K562 (cell line): ENCODE measurements at places on chromosomes 7 and 10. TPM values are rescaled to one million over a fixed set of nuclear protein-coding genes. Genes with fewer than 3 reads are reported as not detected.
A peak's percentile ranks its signal among the peaks of the same experiment; 100 is the strongest.

- no peak overlapping the region for H3K27ac ChIP-seq
- H3K4me1 ChIP-seq, result no peaks in the 10 kb centered on the region
- H3K36me3 ChIP-seq, result no peaks in the 10 kb centered on the region
- H3K4me3 ChIP-seq, result no peak overlapping the region
These were observed 32.9 kb downstream of the CSTF2T start for GRCh38 chr10:51666456-51666855.

DNA sequence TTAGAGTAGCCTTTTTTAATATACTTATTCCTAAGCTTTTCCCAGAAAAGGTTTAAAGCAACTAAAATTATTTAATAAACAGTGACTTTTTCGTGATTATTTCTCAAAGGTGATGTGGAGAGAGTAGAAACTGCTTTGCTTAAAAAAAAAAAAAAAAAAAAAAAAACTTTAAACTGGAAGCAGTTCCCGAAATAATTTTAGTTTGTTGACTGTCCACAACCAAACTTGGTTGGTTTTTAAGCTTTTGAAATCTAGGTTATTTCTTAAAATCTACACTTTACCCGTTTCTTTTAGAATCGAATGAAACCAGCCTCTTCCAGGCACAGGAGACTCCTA is 7.3 kb downstream of the SKAP2 start:
- H3K27ac ChIP-seq, result no peak overlapping the region
- peaks cover 3% of the 10 kb centered on the region; the same call in 1 of the 2 replicates for H3K4me1 ChIP-seq
- DNase-seq, result no peak
- H3K27me3 ChIP-seq, result peaks cover 10% of the 10 kb centered on the region; the same call in 1 of the 2 replicates
- H3K4me3 ChIP-seq, result no peak overlapping the region
- no peaks in the 10 kb centered on the region for H3K36me3 ChIP-seq

GRCh38 chr10:132548869-132549268 is 11.3 kb downstream of the INPP5A start:
- H3K4me3 ChIP-seq, result no peak overlapping the region
- no peak overlapping the region for H3K27ac ChIP-seq
- H3K4me1 ChIP-seq, result peaks cover 12% of the 10 kb centered on the region

GRCh38 chr7:107079212-107079940 is 34.9 kb downstream of the PRKAR2B start:
- peak; percentile 43 for DNase-seq
- H3K27me3 ChIP-seq, result no peaks in the 10 kb centered on the region
- 0 out of 2 replicates have a peak overlapping the region, but pooled peaks have one; percentile 0 for H3K4me3 ChIP-seq

DNA sequence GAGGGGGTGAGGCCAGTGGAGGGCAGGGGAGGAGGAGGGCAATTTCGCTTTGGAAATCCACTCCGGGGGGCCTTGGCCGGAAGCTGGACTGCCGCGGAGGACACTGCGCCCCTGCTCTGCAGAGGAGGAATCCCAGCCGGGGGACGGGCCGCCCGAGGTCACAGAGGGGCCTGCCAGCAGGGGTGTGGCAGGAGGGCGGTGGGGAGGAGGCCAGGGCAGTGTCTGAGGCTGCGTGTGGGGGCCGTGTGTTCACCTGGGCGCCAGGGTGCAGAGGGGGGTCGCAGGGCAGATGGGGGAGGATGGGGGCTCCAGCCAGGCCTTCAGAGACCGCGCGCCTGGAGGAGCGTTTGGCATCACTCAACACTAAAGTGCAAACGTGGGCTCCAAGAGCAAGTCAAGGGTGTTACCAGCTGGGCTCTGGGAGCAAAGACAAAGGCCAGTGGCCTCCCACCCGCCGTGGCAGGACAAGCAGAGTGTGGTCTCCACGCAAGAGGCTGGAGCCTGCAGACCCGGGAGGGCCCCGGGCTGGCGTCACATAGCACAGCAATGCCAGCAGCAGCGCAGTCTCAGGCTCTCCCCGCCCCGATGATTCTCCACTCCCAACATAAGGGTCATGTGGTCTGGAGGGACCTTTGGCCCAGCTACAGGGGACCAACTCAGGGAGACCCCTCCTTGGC is 45.3 kb upstream of the DNAJB6 start:
- no peak overlapping the region for H3K4me3 ChIP-seq
- no peak overlapping the region for H3K27ac ChIP-seq
- no peaks in the 10 kb centered on the region for H3K36me3 ChIP-seq
- H3K27me3 ChIP-seq, result peaks cover 68% of the 10 kb centered on the region

PODXL gene
- 0.51 and 0.67 TPM in 2 replicates for total RNA-seq

SPDYE16 gene
- total RNA-seq, result 0.13 TPM in 1 of 2 replicates, not detected in the other

- no peaks in the 10 kb centered on the region for H3K36me3 ChIP-seq
- H3K27me3 ChIP-seq, result peaks cover 6% of the 10 kb centered on the region
- H3K4me1 ChIP-seq, result peaks cover 18% of the 10 kb centered on the region
- no peak overlapping the region for H3K27ac ChIP-seq
These were observed 104.7 kb downstream of the LHPP start for GRCh38 chr10:124566222-124566888.

GRCh38 chr10:89540420-89540949 is 5.1 kb upstream of the SLC16A12 start:
- no peak for DNase-seq
- no peak overlapping the region for H3K27ac ChIP-seq
- no peaks in the 10 kb centered on the region for H3K4me1 ChIP-seq
- H3K36me3 ChIP-seq, result no peaks in the 10 kb centered on the region

GRCh38 chr7:31855530-31855929 is 168.5 kb downstream of the PPP1R17 start:
- no peak for DNase-seq
- H3K27me3 ChIP-seq, result no peaks in the 10 kb centered on the region

DNA sequence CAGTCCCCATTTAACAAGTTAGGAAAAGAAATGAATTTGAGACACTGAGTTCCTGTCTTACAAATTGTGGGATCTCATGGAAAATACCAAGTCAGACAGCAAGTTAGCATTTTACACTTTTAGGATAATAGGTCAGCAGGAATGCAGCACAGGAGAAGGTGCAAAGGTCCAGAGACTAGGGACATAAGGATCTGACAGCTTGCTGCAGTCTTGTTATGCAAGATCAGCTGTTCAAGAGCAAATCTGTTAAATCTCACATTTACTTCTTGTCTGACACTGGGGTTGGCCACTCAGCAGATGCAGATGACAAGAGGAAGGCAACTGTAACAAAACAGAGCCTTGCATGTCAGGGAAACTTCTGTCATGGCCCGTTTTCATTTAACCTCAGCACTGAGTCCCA is 239.6 kb downstream of the PHF14 start:
- no peak for DNase-seq
- H3K4me1 ChIP-seq, result no peaks in the 10 kb centered on the region
- no peaks in the 10 kb centered on the region for H3K36me3 ChIP-seq

FGL2 gene
- 0.11 TPM in 1 of 2 replicates, not detected in the other for total RNA-seq

- no peak for DNase-seq
- no peak overlapping the region for H3K27ac ChIP-seq
- no peaks in the 10 kb centered on the region for H3K4me1 ChIP-seq
- H3K4me3 ChIP-seq, result no peak overlapping the region
- no peaks in the 10 kb centered on the region for H3K36me3 ChIP-seq
- H3K27me3 ChIP-seq, result no peaks in the 10 kb centered on the region
These were observed 50.3 kb upstream of the EGR2 start for GRCh38 chr10:62866451-62866850.

NKX2-3 gene
- total RNA-seq, result not detected in 2 replicates
